Endodermal cell (in vitro differentiated cells): ENCODE measurements at places on chromosomes 7 and 10.

GRCh38 chr7:92809397-92809759, 27.0 kb downstream of the CDK6 start:
- no peak overlapping the region for H3K4me3 ChIP-seq
- H3K36me3 ChIP-seq, result peaks cover 9% of the 10 kb centered on the region
- no peaks in the 10 kb centered on the region for H3K4me1 ChIP-seq

DNA sequence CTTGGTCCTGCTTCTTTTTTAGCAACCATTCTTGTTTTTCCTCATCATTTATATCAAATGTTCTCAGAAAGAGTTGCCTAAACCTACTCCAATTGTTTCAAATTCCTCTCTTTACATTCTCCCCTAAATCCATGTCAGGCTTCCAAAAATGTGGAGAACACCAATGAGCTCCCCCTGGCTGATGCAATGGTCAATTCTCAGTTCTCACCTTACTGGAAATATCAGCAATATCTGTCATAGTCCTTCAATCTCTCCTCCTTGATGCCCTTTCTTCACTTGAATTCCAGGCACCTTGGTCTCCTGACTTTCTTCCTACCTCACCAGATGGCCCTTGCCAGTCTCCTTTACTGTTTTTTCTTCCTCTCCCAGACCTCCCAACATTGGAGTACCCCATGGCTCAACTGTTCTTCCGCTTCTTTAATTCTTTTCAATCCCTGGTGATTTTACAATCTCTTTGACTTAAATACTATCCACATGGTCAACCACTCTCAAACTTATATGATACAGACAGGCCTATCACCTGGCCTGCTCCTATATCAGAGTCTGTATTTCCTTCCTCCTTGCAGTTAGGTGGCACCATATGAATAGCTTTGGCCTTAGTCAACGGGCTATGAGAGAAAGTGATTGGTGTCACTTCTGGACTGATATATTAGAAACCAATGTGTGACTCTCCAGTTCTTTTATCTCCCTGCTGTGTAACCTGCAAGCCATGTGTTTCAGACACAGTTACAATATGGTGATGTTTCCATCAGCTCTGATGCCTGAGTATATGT, 47.4 kb upstream of the CAV2 start:
- no peaks in the 10 kb centered on the region for H3K36me3 ChIP-seq
- no peak overlapping the region for H3K27ac ChIP-seq
- no peak overlapping the region for H3K4me3 ChIP-seq
- H3K4me1 ChIP-seq, result peaks cover 2% of the 10 kb centered on the region
- DNase-seq, result no peak

DNA sequence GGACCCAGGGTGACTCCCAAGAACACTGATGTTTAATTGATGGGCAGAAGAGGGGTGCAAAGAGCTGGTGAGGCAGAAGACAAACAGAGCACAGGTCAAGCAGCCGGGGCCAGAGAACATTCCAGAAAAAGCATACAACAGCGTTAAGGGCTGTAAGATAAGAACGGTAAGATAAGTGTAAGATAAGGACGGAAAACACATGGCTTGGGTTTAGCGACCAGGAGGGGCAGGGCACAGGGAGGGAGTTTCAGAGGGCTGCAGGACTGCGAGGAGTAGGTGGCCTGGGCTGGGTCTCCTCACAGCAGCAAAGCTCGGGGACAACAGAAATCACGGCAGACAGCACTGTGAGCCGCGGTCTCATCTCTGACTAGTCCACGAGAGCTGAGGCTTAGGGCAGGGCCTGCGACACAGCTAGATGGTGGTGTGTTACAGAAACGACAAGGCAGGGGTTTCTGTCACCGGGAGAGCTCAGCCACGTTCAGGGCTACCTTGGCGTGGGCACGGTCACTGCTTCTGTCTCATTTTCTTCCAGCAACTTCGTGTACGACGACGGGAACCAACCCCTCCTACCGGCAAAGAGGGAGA, 24.6 kb downstream of the BRI3 start:
- H3K4me3 ChIP-seq, result no peak overlapping the region
- H3K4me1 ChIP-seq, result peaks cover 13% of the 10 kb centered on the region
- H3K27me3 ChIP-seq, result no peaks in the 10 kb centered on the region
- peaks cover 9% of the 10 kb centered on the region for H3K36me3 ChIP-seq
- DNase-seq, result no peak
- H3K27ac ChIP-seq, result no peak overlapping the region

DNA sequence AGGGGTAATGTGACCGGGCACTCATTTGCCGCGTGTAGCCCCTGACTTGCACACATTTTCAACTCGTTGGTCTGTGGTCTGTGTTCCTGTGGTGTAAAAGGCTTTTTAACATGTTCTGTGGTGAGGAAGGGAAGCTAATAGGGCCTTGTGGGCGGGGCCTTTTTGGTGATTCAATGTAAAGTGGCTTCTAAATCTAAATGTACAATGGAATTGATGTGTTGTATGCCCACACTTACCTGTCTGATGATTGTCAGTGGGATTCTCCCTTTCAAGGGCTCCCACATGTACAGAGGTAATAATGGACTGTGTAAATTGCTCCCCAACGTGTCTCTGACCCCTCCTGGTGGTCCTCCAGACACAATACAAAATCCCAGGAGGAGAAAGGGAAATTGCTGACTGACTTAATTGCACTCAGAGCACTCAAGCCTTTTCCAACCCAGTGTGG, 43.1 kb upstream of the GATAD1 start:
- peaks cover 13% of the 10 kb centered on the region for H3K4me1 ChIP-seq
- peaks cover 18% of the 10 kb centered on the region for H3K36me3 ChIP-seq
- H3K4me3 ChIP-seq, result no peak overlapping the region
- H3K27ac ChIP-seq, result no peak overlapping the region
- DNase-seq, result peak; percentile 55
